ENCODE measurements at places on chromosomes 5 and 9.

DNA sequence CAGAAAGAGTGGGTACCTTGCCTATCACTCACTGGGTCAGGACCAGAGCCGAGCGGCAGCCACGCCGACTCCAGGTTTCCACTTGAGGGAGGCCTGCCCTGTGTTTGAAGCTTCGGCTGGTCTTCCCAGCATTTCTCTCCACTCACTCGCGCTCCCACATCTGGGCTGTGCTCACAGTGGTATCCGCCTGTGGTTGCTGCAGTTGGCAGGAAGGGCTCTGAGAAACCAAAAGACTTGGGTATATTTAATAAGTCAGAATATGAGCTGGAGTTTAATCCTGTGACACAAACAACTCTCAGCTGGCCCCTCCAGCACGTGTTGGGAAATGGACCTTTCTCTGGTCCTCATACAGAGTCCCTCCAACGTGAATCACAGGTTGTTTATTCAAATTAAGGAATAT, 70.9 kb downstream of the SPRY4 start:
- no peak for DNase-seq

GRCh38 chr9:34387239-34387638, 10.5 kb upstream of the MYORG start:
- DNase-seq, result no peak

DNA sequence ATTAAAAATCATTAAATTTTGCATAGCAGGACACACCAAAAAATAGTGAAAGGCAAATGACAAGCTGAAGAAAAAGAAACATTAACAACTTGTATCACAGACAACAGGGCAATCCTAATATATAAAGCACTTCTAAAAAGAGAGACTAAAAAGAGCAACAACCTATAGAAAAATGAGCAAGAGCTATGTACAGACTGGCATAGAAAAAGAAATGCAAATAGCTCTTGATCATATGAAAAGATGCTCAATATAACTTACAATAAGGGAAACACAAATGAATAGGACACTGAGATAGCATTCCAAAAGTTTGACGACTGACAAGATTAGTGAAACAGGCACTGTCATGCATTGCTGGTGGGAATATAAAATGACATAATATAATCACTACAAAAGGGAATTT, 235.9 kb downstream of the SEC61B start:
- no peak for DNase-seq

DNA sequence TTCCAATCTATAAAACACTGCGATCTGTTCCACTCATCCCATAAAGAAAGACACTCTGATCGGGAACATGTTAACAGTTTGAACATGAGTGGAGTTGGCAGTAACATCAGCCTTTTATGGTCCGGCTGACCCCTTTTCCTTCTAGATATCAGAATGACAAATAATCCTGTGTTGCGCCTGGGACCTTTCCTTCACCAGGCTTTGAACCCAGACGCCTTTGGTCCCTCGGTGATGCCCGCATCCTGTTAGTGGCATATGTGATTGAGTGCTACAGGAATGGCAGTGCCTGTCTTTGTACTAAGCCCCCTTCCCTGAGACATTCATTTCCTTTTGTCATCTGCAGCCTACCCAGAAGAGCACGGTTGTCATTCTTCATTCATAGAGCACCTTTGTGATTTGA, 209.0 kb downstream of the PCSK5 start:
- DNase-seq, result no peak

DNA sequence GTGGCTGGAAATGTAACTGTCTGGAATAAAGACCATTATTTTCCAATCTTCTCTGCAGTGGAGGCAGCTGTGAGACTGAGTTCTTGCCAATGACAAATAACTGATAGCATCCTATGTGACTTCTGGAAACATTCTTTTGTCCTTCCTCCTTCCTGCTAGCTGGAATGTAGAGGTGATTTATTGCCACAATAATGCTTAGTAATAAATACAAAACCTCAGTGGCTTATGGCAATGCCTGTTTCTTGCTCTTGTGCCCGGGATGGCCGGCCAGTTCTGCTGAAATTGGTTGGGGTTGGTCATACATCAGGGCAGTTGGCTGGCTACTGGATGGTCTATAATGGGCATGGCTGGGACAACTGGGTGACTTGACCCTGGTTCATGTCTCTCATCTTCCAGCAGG, 12.2 kb upstream of the TEX48 start:
- DNase-seq, result no peak

Measured in Jurkat, Clone E6-1 (cell line).